ENCODE measurements at places on chromosomes 6 and 20. TPM values are rescaled to one million over a fixed set of nuclear protein-coding genes. Genes with fewer than 3 reads are reported as not detected.

NOX3 gene
- not detected for total RNA-seq

C6orf58 gene
- total RNA-seq, result not detected

PTPRT gene
- not detected for total RNA-seq

VGLL2 gene
- total RNA-seq, result not detected

ADISSP gene
- total RNA-seq, result 15.0 TPM

SRSF12 gene
- total RNA-seq, result under 0.01 TPM

GPLD1 gene
- total RNA-seq, result 0.26 TPM

ULBP1 gene
- 4.1 TPM for total RNA-seq

MYH7B gene
- under 0.01 TPM for total RNA-seq

EMILIN3 gene
- total RNA-seq, result not detected

HLA-DQB1 gene
- total RNA-seq, result not detected

JPH2 gene
- total RNA-seq, result under 0.01 TPM

L3MBTL3 gene
- total RNA-seq, result 7.3 TPM

SIRPD gene
- total RNA-seq, result not detected

KCNK16 gene
- not detected for total RNA-seq

FAM209B gene
- total RNA-seq, result 0.26 TPM

FAM8A1 gene
- total RNA-seq, result 9.6 TPM

EPHA7 gene
- not detected for total RNA-seq

ZSCAN31 gene
- 12.1 TPM for total RNA-seq

CABLES2 gene
- total RNA-seq, result 1.3 TPM

DOK5 gene
- total RNA-seq, result 0.13 TPM

LAMP5 gene
- total RNA-seq, result not detected

TP53INP2 gene
- total RNA-seq, result 0.53 TPM

PRND gene
- total RNA-seq, result not detected

ENPP5 gene
- 0.26 TPM for total RNA-seq

GTF2H4 gene
- total RNA-seq, result 10.0 TPM

OR12D3 gene
- not detected for total RNA-seq

TMEM217 gene
- 0.38 TPM for total RNA-seq

HCK gene
- total RNA-seq, result 0.13 TPM

LGSN gene
- total RNA-seq, result under 0.01 TPM
